Body of pancreas (tissue), 4 donors: ENCODE measurements at places on chromosomes 3 and 15. TPM values are rescaled to one million over a fixed set of nuclear protein-coding genes. Genes with fewer than 3 reads are reported as not detected.

DNA sequence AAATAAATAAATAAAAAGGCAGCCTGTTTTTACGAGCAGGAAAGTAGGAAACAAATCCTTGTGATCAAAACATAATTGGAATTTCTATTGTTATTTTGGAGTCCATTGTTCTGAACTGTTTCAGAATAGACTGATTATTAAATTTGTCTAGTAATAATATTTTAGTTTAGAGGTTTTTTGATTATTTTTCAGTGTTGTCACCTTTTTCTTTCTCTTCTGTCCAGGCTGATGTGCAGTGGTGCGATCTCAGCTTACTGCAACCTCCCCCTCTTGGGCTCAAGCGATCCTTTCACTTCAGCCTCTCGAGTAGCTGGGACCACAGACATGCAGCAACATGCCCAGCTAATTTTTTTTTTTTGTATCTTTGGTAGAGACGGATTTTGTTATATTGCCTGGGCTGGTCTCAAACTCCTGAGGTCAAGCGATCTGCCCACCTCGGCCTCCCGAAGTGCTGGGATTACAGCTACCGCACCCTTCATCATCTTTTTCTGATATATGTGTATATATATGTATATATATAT is 38.0 kb downstream of the KAT2B start:
- H3K4me1 ChIP-seq = peaks cover 20% of the 10 kb centered on the region
- no peaks in the 10 kb centered on the region for H3K27me3 ChIP-seq
- H3K36me3 ChIP-seq = no peaks in the 10 kb centered on the region

DNA sequence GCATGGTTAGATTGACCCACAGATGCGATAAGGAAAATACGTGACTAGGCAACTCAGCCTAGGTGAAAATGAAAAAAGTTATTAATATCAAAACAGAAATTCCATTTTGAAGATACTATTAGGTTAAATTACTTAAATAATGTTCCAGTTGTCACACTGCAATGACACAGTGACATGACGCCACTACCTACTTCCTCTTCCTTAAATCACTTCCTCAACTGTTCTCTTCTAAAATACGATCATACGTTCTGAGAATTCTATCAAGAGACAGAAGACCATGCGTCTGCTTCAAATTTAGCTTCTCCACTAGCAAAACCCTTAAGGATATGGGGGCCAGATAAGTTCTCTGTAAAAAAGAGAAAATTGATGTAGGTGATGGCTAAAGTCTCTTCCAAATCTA is 18.2 kb downstream of the CMTM6 start:
- no peaks in the 10 kb centered on the region for H3K36me3 ChIP-seq
- peak overlapping the region; percentile 5 for H3K27ac ChIP-seq
- H3K4me1 ChIP-seq = no peaks in the 10 kb centered on the region
- H3K4me3 ChIP-seq = no peak overlapping the region

DNA sequence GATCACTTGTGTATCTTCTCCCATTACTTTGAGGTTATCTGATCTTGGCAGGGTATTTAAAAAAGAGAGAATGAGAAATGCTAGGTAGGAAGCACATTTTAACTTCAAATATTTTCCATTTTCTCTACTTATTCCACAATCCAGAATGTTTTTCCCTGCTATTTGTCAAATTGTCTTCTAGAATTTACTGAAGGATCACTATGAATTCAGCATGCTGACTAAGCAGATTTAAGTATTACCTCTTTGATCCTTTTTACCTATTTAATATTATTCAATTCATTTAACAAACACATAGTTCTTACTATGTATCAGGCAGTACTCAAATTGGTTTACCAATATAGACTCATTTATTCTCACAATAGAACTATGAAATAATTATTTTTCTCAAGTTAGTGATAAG is 463.4 kb upstream of the ARL6 start:
- DNase-seq = no peak
- H3K27me3 ChIP-seq = no peaks in the 10 kb centered on the region
- no peaks in the 10 kb centered on the region for H3K4me1 ChIP-seq
- no peak overlapping the region for H3K27ac ChIP-seq
- H3K36me3 ChIP-seq = no peaks in the 10 kb centered on the region

Gene PLSCR5
- total RNA-seq = not detected
